ENCODE measurements at places on chromosomes 1 and 21. TPM values are rescaled to one million over a fixed set of nuclear protein-coding genes. Genes with fewer than 3 reads are reported as not detected.
A peak's percentile ranks its signal among the peaks of the same experiment; 100 is the strongest.

DNA sequence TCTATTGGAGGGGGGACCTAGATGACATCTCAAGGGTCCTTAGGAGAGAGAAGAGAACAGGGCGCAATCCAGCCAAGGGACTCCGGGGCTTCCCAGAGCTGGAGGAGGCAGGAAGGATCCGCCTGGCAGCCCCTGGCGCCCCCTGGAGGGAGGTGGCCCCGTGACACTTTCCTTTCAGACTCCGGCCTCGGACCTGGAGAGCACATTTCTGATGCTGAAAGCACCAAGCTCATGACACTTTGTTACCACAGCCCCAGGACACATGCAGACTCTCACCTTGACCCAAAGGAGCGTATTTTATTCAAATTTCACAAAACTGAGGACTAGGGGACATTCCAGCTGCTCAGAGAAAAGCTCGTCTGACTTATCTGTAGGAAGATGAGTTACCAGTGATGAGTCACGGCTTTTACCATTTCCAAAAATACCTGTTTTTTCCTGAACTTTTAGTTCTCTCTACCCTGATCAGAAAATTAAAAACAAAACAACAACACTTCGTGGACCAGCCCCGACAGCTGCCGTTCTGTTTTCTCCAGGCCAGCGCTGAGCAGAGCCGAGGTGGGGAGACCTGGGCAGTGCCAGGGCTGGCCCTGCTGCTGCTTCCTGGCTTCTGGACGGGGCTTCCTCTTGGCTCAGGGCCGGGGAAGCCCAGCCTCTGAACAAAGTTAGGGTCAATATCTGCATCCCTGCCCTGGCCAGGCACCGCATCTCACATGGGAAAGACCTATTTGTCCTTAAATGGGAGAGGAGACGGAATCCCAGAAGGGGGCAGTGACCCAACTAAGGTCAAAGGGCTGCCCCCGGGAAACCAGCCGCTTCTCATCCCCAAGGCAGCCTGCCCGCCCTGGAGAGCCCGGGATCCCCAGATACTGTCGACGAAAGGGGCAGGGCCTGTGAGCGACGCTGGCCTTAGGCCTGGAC, 21.6 kb upstream of the POFUT2 start:
- DNase-seq: peak; percentile 83

- no peak for DNase-seq
Measured at GRCh38 chr1:91856996-91857395, 29.0 kb downstream of the TGFBR3 start.

DNA sequence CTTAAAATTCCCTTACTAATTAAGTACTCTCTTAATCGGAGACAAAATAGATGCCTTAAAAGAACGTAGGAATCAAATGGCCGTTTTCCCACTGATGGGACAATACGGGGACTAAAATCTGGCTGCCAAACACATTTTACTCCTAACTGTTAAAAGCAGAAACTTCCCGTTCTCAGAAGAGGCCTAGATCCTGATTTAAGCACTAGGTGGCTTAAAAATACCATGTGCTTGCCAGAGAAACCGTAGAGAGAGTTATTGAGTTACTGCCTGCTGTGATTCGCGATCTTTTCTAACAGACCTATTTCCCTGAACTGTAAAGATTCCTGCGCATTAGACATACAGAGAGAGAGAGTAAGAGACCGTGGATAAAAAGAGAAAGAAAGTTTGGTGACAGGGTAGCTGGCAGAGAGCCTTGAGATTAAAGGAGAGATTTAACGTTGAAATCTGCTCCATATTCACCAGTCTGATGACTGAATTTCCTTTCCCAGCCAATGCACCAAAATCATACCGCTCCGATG, 54.4 kb upstream of the STUM start:
- DNase-seq: no peak

DNA sequence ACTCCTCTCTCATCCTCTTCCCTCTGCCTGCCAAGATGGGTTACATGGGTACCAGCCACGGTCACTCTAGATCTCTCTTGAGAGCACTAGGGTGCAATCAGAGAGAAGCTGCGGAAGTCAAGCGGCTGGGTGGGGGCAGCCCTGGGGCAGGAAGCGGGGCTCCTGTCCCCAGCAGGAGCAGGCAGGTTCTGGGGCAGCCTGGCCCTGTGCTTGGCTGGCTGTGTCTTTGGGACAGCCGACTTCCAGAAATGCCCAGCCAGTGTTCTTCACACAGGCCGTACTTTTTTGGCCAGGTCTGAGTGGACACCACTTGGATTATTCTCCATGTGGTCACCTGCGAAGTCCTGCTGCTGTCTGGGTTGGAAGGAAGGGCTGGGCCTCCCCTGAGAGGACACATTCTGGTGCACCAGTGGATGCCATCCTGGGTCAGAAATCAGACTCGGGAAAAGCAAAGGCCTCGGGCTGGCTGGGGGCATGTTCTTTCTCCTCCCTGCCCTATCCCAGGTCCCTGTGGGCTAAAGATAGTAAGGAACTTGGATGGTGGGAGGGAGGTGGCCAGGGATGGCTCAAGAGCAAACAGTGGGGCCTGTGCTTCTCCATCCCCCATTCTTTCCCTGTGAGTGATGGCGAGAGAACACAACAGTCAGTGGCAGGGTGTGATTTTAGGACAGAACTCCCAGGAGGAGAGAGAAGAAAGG, 93.7 kb downstream of the ITPKB start:
- DNase-seq: peak; percentile 56

DNA sequence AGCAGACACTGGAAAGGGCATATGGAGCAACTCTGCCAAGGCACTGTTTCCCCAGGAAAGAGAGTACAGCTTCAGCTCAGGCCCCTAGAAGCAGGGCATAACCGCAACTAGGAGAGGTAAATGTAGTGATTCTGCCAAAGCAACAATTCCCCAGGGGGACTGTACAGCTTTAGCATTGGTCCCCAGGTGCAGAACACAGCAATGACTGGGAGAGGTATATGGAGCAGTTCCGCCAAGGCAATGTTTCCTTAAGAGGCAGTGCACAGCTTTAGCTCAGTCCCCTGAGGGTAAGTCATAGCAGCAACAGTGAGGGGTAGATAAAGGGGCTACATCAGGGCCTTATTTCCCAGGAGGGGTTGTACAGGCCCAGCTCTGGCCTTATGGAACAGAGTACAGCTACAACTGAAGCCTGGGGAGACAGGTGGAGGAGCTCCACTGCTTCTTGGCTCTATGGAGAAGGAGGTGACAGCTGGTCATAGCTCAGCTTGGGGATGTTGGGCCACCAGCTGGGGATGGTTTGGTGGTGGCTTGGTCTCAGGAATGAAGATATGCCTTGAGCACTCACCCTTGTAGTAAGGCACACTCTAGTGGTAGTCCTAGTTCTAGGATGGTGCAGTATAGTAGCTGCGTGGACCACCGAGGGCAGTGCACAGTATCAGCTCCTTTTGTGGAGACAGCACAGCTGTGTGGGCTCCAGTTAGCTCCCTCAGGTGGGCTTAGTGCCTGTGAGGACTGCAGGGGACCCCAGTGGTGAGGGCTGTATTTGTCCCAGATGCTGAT, 582.7 kb downstream of the PTPRC start:
- DNase-seq: peak; percentile 47

GRCh38 chr1:169676001-169676400, 35.4 kb downstream of the SELL start:
- no peak for DNase-seq

- no peak for DNase-seq
Measured at GRCh38 chr1:218425647-218426342, 80.7 kb downstream of the TGFB2 start.

DNA sequence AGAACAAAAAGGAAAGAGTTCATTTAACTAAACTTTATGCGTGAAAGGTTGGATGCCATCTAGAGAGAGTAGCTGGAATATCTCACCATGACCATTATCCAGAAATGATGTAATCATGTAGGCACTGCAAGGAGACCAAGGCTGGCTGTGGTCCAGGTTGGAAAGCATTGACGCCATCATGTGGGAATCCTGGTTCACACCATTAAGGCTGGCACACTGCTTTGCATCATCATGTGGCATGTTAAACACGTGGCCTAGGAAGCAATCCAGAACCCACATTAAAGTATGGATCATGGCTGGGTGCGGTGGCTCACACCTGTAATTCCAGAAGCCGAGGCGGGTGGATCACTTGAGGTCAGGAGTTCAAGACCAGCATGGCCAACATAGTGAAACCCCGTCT, 4.3 kb downstream of the ADAMTS1 start:
- no peak for DNase-seq

TDRD5 gene
- total RNA-seq: not detected

DNA sequence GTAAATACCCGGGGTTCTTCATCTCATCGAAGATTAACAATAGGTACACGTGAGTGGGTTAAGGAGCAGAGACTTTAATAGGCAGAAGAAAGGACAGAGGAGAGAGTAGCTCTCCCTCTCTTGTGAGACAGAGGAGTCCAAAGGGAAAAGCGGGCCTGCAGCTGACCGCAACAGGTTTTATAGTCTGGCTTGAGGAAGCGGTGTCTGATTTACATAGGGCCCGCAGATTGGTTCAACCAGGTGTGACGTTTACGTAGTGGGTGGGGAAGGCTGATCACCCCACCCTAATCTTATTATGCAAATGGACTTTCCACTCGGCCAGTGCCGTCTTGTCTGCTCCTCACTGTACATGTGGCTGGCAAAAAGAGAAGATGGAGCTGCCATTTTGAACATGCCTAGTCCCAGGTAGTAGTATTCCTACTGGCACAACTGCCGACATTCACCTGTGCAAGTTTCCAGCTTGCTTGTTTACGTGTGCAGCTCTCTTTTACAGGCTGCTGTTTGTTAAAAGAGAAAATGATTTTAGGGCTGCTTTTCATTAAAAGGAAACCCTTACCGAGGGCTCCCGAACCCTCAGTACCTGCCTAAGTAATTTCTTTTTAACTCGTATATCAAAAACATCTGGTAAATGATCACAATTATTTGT, 10.6 kb downstream of the CDC14A start:
- DNase-seq: no peak

DNA sequence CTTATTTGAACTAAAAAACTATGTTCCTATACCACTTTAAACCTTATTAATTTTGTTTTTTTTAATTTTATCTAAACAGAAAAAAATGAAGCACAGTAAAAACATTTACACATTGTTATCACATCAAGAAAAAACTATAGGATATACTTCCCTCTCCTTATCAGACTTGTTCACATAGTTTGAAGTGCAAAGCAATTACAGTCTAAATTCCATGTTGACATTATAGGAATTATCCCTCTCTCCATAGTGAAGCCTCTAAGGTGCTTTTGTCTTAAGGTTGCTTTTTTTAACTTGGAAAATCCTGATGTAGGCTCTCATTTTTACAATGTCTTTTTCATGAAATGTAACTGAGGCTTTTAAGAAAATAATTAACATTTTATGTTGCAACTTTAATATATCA, 85.8 kb downstream of the RGS21 start:
- DNase-seq: no peak

DNA sequence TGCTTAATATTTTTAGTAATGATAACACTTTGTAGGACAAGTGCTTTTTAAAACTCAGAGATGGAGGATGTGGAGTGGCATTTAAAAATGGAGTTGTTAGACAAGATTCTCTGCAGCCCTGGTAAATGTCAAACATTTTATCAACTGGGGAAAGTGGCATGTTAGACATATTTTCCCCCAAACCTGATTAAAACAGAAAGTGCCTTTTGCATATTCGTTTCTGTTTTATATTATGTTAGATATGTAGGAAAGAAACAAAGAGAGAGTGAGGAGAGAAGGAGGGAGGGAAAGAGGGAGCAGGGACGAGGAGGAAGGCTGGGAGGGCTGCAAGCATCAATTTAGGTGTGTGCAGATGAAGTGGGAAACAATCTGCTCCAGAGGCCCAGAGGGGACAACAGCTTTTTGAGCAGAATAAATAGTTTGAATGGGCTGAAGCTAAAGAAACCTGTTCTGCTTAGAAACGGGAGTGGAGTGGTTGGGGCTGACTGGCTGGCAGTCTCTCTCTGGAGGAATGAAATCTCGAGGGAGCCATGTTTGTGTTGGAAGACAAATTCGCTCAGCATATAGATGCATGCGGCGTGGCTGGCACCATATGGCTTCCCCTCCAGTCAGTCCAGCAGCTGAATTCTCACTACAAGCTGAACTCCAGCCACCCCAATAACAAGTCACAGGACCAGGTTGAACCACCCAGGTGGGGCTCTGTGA, 502.2 kb downstream of the AJAP1 start:
- DNase-seq: no peak

- DNase-seq: no peak
Measured at GRCh38 chr1:55741516-55741915, 526.4 kb upstream of the USP24 start.

GRCh38 chr1:9135073-9135836, 6.4 kb upstream of the GPR157 start:
- DNase-seq: no peak

GRCh38 chr1:151998611-151999362, 5.1 kb upstream of the S100A10 start:
- no peak for DNase-seq

PYHIN1 gene
- total RNA-seq: not detected

- DNase-seq: no peak
Measured at GRCh38 chr1:175009532-175009931, 9.8 kb downstream of the CACYBP start.

SPRR1B gene
- total RNA-seq: not detected

CFHR1 gene
- total RNA-seq: not detected

GRCh38 chr1:91944087-91944486, 5.1 kb upstream of the BRDT start:
- DNase-seq: no peak

- DNase-seq: no peak
Measured at GRCh38 chr1:234529950-234530237, 50.9 kb upstream of the TARBP1 start.

DNA sequence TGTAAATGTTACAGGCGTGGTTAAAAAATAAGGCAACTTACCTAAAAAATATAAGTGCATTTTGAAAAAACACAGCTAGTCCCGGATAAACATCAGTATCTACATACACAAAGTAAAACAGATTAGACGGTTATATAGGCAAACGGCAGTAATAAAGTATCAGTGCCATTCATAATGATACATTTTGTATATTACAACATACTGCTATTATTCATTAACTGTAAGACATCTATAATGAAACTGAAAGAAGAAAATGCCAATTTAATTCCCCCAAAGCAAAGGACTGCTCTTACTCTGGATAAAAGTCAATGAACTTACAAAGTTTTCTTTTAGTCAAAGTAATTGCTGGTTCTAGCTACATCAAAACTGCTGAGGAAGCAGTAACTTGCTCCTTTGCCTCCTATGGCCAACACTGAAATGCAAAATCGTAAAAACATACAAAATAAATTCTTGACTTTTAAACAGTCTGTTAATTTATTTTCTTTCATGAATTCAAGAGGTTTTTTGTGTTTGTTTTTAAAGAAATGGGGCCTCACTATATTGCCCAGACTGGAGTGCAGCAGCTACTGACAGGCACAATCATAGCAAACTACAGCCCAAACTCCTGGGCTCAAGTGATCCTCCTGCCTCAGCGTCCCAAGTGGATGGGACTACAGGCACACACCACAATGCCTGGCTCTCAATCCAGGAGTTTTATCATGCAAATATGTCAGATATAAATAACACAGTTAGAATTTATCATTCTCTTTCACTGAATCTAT, 23.9 kb downstream of the TMEM50B start:
- DNase-seq: no peak

DNA sequence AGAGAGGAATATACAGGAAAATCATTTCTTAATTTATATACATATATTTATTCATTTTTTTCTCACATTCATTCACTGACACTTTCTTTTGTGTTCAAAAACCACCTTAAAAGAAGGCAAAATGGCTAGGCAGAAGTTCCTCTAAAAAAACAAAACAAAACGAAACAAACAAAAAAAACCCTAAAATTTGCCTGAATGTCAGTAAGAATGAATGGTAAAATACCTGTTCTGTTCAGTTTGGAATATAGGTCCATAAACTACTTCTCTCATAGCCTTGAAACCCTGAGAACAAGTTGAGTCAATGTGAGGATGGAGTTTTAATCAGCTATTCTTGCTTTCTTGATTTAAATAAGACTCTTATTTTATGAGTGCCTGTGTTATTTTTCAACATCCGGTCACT, 14.7 kb upstream of the ALG6 start:
- no peak for DNase-seq

AGT gene
- 18.1 TPM for total RNA-seq

OPRD1 gene
- 0.10 TPM for total RNA-seq
